IMR-90 (cell line): ENCODE measurements at places on chromosomes 1 and 21.

- DNase-seq, result no peak
Measured at GRCh38 chr1:151065089-151065645, 5.0 kb downstream of the MLLT11 start.

GRCh38 chr21:41043014-41043413, 124.9 kb upstream of the BACE2 start:
- DNase-seq, result no peak

DNA sequence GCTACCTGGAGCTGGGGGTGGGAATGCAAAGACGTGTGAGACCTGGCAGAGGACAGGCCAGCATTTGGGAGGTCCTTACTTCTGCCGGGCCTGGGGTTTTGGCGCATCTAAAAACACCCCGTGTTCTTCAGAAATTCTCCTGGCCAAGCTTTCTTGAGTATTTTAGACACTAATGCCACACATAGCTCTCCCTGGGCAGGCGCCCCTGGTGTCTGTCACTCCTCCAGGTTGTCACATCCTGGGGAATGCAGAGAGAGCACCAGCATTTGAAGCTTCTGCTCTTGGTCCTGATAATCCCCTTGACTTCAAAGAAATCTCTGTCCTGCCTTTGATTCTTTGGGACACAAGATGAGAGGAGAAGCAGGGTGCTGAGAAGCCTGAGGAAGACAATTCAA, 6.0 kb downstream of the CAPN9 start:
- DNase-seq, result no peak

DNA sequence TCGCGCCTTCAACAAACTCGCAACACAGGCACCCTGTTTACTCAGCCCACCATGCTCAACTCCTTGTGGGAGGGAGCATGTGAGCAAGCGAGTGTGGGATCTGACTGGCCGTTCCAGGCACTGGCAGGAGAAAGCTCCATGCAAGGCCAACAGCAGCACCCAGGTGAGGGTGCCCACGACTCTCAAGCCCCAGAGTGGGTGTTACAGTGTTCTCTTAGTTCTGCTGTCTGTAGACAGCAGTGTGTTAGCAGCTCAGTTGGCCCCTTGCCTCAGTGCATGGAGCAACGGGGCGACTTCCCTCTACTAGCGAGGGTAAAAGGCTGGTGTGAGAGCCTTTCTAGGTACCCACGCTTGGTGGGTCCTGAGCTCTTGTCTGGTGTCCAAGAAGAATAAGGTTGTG, 114.6 kb downstream of the PIGK start:
- no peak for DNase-seq

DNA sequence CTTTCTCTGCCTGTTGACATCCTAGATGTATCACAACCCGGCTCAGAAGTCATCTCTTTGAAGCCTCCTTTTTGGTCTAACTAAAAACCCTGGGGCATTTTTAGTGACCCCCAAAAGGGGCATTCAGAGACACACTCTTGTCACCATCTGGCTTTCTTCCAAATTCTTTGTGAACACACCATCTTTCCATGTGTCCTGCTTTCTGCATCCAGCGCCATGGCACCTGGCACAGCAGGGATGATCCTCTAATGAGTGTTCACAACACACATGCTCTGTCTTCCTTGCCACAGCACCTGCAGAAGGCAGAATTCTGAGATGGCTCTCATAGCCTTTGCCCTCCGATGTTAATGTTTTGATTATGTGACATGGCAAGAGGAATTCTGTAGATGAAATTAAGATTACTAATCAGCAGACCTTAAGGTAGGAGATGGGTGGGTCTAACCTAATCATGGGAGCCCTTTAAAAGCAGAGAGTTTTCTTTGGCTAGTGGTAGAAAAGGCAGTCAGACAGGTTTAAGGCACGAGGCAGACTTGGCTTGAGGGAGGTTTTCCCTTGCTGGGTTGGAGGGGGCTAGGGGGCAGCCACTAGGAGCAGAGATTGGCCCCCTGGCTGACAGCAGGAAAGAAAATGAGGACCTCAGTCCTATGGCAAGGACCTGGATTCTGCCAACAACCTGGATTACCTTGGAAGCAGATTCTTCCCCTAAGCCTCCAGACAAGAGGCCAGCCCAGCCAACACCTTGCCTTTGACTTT, 4.9 kb upstream of the TMEM61 start:
- DNase-seq, result no peak

- no peak for DNase-seq
Measured at GRCh38 chr1:38370716-38371504, 324.3 kb upstream of the POU3F1 start.

DNA sequence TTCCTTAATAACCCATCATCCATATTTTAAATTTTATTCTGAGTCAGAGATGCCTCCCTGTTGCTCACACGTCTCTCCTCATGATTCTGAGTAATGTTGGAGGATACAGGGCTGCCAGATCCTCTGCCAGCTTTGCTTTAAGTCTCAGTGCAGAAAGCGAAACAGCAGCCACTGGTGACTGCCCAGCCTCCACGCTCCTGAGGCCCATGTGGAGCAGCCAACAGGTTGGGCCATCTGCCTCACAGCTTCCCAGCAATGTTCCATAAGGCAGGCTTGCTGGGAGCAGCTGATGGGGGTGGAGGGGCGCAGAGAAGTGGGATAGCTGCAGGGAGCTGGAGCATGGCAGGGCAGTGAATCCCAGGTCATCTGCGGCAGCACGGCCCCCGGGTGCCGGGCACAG, 104.2 kb downstream of the IGSF21 start:
- no peak for DNase-seq

- DNase-seq, result no peak
Measured at GRCh38 chr1:201741763-201742342, 87.1 kb upstream of the IPO9 start.

DNA sequence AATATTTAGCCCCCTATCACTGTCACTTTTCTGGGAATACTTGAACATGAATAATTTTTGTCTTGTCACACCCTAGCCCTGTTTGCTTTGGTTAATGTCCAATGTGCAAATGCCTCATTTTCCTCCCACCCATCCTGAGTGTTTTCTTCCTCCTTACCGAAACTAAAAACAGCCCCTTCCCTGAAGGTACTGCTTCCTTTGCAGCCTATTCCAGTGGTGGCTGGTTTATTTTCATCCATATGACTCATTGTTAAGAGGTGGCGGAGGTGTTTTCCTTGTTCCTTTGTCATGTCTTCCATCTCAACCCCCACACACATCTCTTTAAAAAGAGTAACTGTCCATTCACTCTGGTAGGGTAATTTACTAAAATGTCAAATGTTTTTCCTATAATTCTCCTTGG, 40.4 kb downstream of the CD55 start:
- peak; percentile 23 for DNase-seq

GRCh38 chr1:77319036-77319705, 37.4 kb downstream of the AK5 start:
- DNase-seq, result peak; percentile 45

GRCh38 chr1:205137901-205138300, 16.1 kb upstream of the RBBP5 start:
- no peak for DNase-seq

DNA sequence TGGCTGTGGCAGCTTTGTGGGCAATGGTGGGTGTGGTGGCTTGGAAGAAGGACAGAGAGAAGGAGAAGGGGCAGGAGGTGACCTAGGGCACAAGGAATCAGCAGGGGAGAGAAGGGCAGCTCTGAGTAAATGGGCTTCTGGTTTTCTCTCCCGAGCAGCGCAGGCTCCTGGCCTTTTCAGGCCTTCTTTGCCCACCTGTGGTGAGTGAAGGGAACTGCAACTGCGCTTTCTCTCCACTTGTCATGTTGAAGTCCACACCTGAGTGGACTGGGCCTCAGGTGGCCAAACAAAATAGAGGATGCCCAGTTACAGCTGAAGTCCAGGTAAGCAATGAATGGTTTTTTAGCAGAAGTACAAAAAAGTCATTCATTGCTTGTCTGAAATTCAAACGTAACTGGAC, 29.4 kb upstream of the KCNA10 start:
- peak; percentile 8 for DNase-seq

- no peak for DNase-seq
Measured at GRCh38 chr1:71804140-71804539, 478.2 kb downstream of the NEGR1 start.

DNA sequence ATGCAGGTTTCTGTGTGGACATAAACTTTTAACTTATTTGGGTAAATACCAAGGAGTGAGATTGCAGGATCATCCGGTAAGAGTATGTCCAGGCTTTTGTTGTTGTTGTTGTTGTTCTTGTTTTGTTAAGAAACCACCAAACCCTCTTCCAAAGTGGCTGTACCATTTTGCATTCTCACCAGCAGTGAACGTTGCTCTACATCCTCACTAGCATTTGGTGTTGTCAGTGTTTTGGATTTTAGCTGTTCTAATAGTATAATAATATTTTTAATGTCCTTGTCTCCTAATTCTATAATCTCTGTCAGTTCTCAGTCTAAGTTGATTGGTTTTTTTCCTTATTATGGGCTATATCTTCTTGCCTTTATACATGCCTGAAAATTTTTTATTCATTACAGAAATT, 37.8 kb downstream of the TENT5C start:
- no peak for DNase-seq

GRCh38 chr1:37130221-37130948, 96.1 kb upstream of the GRIK3 start:
- DNase-seq, result no peak

DNA sequence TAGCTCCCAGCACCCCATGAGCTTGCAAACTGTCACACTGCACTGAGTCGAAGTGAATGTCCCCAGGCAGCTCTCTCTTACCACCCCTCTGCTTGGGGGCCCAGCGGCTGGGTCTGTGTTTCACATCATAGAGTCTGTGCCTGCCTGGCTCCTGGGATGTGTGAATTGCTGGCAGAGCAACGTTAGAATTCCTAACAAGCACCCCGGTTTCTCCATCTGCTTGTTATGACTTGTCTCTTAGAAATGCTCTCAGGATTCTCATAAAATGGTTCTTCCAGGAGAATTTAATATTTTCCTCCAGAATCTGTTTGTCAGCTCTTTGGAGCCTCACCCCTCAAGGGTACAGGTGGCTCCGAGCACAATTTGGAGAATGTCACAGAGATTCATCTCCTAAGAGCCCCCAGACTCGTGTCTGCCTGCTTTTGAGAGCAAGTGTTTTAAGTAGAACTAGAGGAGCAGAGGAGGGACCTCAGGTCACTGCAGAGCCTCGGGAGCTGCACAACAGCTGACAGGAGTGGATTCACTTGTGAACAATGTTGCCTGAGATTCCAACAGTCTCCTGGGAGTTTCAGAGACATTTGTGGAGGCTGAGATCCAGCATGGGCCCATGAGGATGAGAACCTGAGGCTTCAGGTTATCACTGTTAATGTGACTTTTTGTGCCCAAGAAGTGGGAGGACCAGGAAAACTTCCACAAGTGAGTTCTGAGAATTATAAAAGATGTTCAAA, 131.5 kb downstream of the KCNJ6 start:
- no peak for DNase-seq

- no peak for DNase-seq
Measured at GRCh38 chr1:169263059-169263458, 104.5 kb downstream of the NME7 start.

GRCh38 chr1:237911911-237912310, 21.2 kb upstream of the ZP4 start:
- peak; percentile 17 for DNase-seq

DNA sequence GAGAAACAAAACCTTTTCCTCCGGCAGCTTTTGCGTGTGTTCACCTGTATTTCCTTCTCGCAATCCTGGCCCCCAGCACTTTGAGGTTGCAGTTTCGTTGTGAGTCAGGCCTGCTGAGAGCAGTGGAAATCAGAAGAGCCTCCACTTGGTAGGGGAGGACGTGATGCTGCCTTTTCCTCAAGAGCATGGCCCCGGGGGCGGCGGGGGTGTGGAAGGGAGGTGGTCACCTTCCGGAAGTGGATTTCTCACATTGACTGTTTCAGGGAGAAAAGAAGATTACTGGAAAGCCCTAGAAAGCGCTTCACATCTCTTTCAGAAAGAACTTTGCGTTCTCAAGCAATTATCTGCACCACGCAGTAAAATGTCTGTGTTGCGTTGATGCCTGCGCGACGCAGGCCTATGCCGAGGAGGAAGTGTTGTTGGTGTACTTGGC, 12.2 kb upstream of the IL10 start:
- DNase-seq, result no peak

GRCh38 chr1:196651637-196652215, at the start of gene CFH:
CFH (plus strand) TSS chr1:196652043; CDS start chr1:196652118, 75 bp downstream.
- DNase-seq, result peak; percentile 91

- DNase-seq, result peak; percentile 48
Measured at GRCh38 chr1:171654942-171655745, 2.7 kb upstream of the MYOC start.

DNA sequence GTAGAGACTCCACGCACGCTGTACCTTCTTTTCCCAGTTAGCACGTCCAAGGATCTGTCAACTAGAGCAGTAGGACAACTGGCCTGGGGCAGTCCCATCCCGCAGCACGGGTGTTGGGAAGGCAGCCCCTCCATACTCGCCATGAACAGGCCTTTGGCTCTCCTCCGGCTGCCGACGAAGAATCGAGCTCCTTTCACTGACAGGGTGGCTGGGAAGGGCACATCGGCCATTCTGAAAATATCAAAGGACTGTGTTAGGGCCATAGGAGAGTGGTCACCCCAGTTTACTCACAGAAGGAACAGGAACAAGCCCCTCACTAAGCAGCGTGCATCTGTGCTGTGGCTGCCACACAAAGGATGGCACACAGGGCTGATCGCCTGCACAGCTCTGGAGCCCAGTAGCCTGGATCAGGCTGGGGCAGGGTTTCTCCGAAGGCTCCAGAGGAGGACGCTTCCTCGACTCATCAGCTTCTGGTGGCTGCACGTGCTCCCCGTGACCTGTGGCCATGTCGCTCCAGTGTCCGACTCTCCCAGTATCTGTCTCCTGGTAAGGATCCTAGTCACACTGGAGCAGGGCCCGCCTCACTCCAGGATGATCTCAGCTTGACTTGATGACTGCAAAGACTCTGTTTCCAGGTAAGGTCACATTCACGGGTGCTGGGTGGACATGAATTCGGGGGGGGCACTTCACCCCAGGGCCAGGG, 8.9 kb downstream of the KRTAP10-1 start:
- no peak for DNase-seq

DNA sequence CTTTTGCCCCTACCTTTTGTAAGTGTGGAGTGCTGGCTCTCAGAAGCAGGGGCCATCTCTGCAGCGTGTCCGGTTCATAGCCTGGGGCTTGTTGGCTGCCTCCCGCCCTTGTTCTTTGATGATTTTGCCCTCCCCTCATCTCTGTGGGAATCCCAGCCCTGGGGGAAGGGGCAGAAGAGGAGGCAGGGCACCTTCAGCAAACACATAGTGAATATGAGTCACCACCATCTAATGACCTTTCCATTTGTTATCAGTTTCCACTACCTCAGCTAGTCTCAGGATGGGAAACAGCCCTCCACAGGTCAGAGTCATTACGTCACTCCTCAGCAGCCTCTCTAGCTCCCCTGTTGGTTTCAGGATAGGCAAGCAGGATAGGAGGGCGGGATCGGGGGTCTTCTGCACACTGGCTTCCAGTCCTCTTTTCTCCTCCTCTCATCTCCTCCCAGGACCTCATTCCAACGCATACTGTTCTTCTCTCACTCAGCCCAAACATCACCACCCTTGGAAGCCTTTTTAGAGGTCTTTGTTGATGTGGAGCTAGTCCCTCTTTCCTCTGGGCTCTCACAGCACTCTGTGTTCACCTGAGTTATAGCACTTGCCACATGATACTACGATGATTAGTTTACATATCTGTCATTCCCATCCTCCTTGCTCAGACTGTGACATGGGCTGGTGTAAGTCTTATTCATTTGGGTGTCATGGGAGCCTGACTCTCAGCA, 15.8 kb downstream of the GADD45A start:
- DNase-seq, result peak; percentile 73

- DNase-seq, result no peak
Measured at GRCh38 chr21:38196036-38196435, 60.8 kb upstream of the KCNJ15 start.

- peak; percentile 88 for DNase-seq
Measured at GRCh38 chr1:221886743-221887414, 145.0 kb upstream of the DUSP10 start.

- DNase-seq, result peak; percentile 48
Measured at GRCh38 chr1:178057912-178058534, 35.9 kb upstream of the RASAL2 start.

- DNase-seq, result peak; percentile 54
Measured at GRCh38 chr1:200242110-200243041, 167.5 kb downstream of the ZNF281 start.
